ENCODE measurements at places on chromosomes 4 and X.

- H3K36me3 ChIP-seq = no peaks in the 10 kb centered on the region
- no peaks in the 10 kb centered on the region for H3K27me3 ChIP-seq
- no peak for DNase-seq
- no peak overlapping the region for H3K4me3 ChIP-seq
- H3K4me1 ChIP-seq = no peaks in the 10 kb centered on the region
- H3K27ac ChIP-seq = no peak overlapping the region
These were observed 91.7 kb downstream of the SPATA18 start for GRCh38 chr4:52142816-52143215.

DNA sequence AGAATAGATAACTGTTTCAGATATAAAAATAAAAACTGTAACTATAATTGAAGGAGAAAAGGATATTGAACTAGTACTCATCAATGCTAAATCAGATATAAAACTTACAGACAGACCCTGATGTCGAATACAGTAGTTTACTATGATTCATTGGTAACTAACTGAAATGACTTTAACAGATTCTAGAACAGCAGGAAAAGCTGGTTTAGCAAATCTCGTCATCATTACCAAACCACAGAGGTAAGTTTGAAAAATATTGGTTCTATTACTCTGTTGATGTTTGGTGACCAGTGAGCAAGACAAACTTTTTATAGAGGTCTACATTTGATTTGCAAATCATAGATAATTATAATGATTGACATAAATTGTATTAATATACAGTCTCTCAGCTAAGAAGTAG, 551.4 kb upstream of the ADGRL3 start:
- no peaks in the 10 kb centered on the region for H3K27me3 ChIP-seq
- H3K27ac ChIP-seq = no peak overlapping the region
- no peak for DNase-seq
- no peaks in the 10 kb centered on the region for H3K4me1 ChIP-seq

DNA sequence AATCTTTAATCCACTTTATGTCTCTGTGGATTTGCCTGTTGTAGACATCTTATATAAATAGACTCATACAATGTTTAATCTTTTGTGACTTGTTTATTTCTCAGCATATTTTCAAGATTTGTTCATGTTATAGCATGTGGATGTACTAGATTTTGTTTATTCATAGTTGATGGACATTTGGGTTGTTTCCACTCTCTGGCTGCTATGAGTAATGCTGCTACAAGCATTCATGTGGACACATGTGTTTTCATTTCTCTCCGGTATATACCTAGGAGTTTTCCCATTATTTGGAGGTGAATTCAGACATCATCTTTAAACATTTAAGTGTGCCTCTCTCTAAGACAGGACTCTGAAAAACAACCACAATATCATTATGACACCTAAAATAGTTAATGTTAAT, 2.3 kb downstream of the IKBKG start:
- no peak overlapping the region for H3K4me3 ChIP-seq
- H3K27me3 ChIP-seq = peaks cover 23% of the 10 kb centered on the region

DNA sequence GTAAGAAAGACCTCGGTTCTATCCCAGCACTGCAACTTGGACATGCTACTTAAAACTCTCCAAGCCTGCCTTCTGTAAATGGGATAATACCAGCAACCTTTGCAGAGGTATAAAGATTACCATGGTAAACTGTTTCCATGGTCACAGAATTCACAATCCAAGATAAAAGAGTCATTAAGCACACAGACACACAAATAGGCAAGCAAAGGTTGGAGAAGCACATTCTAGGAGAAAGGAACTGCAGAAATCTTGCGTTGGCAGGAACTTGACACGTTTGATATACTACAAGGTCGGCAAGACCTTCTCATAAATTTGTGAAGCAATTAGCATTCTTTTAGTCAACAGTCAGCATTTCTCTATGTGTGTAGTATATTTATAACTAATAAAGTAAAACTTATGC, 12.3 kb upstream of the CHRNA9 start:
- no peak overlapping the region for H3K27ac ChIP-seq
- no peaks in the 10 kb centered on the region for H3K27me3 ChIP-seq
- DNase-seq = no peak
- H3K4me3 ChIP-seq = no peak overlapping the region
- no peaks in the 10 kb centered on the region for H3K36me3 ChIP-seq

DNA sequence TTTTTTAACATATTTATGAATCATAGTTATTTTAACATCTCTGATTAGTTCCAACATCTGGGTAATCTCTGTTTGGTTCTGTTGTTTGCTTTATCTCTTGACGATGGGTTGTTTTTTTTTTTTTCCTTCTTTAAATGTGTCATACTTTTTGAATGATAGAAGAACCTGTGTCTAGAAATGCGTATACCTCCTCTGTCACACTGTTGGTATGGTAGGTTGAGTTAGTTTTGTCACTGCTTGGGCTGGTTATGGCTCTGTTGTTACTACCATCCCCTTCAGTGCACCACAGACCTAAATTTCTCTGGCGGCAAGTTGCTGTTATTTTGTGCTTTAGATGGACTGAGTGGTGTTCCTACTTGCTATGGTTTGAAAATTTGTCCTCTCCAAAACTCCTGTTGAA, 16.8 kb downstream of the STIM2 start:
- H3K4me3 ChIP-seq = no peak overlapping the region
- no peak overlapping the region for H3K27ac ChIP-seq
- no peaks in the 10 kb centered on the region for H3K36me3 ChIP-seq

DNA sequence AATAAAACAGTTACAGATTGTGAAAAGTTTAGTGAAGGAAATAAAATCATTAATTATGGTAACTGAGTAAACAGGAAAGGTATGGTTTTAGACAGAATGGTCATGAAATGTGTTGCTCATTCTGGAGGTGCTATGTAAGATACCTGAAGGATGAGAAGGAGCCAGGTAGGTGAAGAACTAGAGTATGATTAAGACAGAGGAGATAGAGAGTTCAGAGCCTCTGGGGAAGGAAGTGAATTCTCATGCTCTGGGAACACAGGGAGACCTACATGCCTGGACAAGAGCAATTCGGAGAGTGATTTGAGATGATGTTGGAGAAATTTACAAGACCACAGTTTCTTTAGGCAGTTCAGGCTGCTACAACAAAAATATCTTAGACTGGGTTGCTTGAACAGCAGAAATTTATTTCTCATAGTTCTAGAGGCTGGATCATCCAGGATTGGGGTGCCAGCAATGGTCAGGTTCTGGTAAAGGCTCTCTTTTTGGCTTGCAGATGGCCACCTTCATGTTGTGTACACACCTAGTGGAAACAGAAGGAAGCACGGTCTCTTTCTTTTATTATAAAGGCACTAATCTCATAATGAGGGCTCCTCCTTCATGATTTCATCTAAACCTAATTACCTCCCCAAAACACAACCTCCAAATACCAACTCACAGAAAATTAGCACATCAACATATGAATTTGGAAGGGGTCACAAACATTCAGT, 1416.1 kb downstream of the PCDH7 start:
- no peaks in the 10 kb centered on the region for H3K27me3 ChIP-seq
- no peaks in the 10 kb centered on the region for H3K4me1 ChIP-seq
- H3K36me3 ChIP-seq = no peaks in the 10 kb centered on the region
- DNase-seq = no peak

DNA sequence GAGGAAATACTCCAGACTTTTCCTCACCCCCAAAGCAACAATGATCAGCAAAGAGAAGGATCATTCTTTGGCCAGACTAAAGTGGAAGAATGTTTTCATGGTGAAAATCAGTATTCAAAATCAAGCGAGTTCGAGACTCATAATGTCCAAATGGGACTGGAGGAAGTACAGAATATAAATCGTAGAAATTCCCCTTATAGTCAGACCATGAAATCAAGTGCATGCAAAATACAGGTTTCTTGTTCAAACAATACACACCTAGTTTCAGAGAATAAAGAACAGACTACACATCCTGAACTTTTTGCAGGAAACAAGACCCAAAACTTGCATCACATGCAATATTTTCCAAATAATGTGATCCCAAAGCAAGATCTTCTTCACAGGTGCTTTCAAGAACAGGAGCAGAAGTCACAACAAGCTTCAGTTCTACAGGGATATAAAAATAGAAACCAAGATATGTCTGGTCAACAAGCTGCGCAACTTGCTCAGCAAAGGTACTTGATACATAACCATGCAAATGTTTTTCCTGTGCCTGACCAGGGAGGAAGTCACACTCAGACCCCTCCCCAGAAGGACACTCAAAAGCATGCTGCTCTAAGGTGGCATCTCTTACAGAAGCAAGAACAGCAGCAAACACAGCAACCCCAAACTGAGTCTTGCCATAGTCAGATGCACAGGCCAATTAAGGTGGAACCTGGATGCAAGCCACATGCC, 89.7 kb downstream of the TET2 start:
- no peaks in the 10 kb centered on the region for H3K4me1 ChIP-seq
- no peak overlapping the region for H3K4me3 ChIP-seq
- no peaks in the 10 kb centered on the region for H3K36me3 ChIP-seq
- no peak overlapping the region for H3K27ac ChIP-seq
- no peak for DNase-seq

GRCh38 chr4:96183611-96184010, 343.7 kb downstream of the PDHA2 start:
- no peaks in the 10 kb centered on the region for H3K27me3 ChIP-seq
- no peak overlapping the region for H3K27ac ChIP-seq
- no peak for DNase-seq

DNA sequence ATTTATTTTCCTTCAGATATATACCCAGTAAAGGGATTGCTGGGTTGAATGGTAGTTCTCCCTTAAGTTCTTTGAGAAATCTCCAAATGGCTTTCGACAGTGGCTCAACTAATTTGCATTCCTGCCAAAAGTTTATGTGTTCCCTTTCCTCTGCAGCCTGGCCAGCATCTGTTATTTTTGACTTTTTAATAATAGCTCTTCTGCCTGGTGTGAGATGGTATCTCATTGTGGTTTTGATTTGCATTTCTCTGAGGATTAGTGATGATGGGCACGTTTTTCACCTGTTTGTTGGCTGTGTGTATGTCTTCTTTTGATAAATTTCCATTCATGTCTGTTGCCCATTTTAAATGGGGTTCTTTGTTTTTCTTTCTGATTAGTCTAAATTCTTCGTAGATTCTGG, 375.2 kb downstream of the UBE2NL start:
- H3K4me3 ChIP-seq = no peak overlapping the region
- no peaks in the 10 kb centered on the region for H3K4me1 ChIP-seq
- H3K27ac ChIP-seq = no peak overlapping the region
- no peak for DNase-seq
- H3K27me3 ChIP-seq = no peaks in the 10 kb centered on the region

DNA sequence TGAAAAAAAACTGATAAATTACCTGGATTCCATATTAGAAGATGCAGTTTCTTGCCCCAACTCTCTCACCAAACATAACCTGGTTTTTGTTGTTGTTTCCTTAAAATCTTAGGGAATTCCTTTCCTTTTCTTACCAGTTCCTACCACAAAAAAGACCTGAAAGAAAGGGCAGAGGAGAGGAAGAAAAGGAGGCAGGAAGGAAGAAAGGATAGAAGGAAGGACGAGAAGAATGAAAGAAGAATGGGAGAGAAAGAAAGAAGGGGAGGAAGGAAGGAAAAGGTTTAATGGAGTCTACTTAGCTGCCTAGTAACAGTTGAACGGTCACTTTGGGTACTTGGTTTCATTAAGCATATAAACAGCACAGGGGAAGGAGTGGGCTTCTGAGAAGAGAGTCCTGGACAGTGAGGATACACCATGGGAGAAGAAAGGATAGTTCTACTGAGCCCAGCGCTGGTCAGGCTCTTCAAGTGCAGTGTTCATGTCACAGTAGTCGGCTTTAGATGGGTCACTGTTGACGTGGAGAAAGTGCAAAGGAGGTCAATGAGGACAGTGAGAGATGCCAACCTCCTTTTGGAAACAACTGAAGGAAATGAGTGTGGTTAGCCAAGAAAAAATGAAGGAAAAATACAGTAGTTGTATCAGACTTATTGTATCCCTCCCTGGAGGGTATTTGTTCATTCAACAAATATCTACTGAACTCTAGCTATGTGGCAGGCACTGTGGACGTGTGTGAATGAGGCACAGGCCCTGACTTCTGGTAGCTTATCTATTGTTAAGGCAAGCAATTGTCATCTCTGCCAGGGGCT, 1.1 kb upstream of the CHIC2 start:
- peak overlapping the region; percentile 99 for H3K4me3 ChIP-seq
- H3K27me3 ChIP-seq = no peaks in the 10 kb centered on the region
- no peak for DNase-seq
- H3K4me1 ChIP-seq = peaks cover 7% of the 10 kb centered on the region
- H3K27ac ChIP-seq = peak overlapping the region; percentile 99
- H3K36me3 ChIP-seq = no peaks in the 10 kb centered on the region

GRCh38 chr4:92215476-92215875, 88.3 kb upstream of the GRID2 start:
- DNase-seq = no peak
- no peaks in the 10 kb centered on the region for H3K36me3 ChIP-seq
- no peak overlapping the region for H3K27ac ChIP-seq
- no peak overlapping the region for H3K4me3 ChIP-seq
- H3K4me1 ChIP-seq = no peaks in the 10 kb centered on the region

GRCh38 chr4:1493540-1494287, 87.5 kb upstream of the NKX1-1 start:
- no peak overlapping the region for H3K4me3 ChIP-seq
- H3K4me1 ChIP-seq = no peaks in the 10 kb centered on the region
- no peak for DNase-seq
- no peaks in the 10 kb centered on the region for H3K36me3 ChIP-seq
- no peak overlapping the region for H3K27ac ChIP-seq
- H3K27me3 ChIP-seq = peaks cover 77% of the 10 kb centered on the region

GRCh38 chr4:152054731-152055130, 293.9 kb upstream of the GATB start:
- no peaks in the 10 kb centered on the region for H3K36me3 ChIP-seq
- no peaks in the 10 kb centered on the region for H3K27me3 ChIP-seq
- H3K4me3 ChIP-seq = no peak overlapping the region
- no peaks in the 10 kb centered on the region for H3K4me1 ChIP-seq

GRCh38 chrX:47619486-47620302, at the start of gene SYN1:
Gene SYN1, minus strand, starts transcription at chrX:47619857. Its CDS starts 129 bp downstream, at chrX:47619728.
- H3K27me3 ChIP-seq = no peaks in the 10 kb centered on the region
- peak within 1 kb of the TSS; percentile 62 for H3K4me3 ChIP-seq
- no peaks in the 10 kb centered on the region for H3K36me3 ChIP-seq
- H3K27ac ChIP-seq = no peak within 1 kb of the TSS
- no peaks in the 10 kb centered on the region for H3K4me1 ChIP-seq

- H3K4me3 ChIP-seq = no peak overlapping the region
- H3K27ac ChIP-seq = no peak overlapping the region
- no peak for DNase-seq
- no peaks in the 10 kb centered on the region for H3K36me3 ChIP-seq
These were observed 878.3 kb downstream of the FSTL5 start for GRCh38 chr4:161285461-161285860.

GRCh38 chrX:40009462-40009851, 88.3 kb downstream of the BCOR start:
- peak overlapping the region; percentile 38 for H3K27ac ChIP-seq
- no peaks in the 10 kb centered on the region for H3K36me3 ChIP-seq
- no peak for DNase-seq
- no peak overlapping the region for H3K4me3 ChIP-seq
- H3K4me1 ChIP-seq = no peaks in the 10 kb centered on the region

DNA sequence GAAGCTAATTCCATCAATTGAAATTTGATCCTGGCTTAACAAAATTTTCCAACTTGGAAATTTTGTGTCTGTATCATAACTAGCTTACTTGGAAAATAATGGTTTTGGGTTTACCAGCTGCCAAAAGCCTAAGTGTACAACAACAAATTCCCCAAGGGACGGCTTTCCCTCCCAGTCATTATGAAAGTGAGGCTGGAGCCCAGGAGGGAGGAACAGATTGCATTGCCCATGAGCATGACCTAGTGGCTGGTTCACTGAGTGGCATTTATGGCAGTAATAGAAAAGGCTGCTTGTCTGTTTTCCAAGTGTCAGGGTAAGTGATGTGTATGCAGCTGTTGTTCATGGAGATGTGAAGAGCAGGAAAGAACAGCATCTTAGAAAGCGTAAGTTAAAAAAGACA, 70.8 kb upstream of the HHIP start:
- no peak overlapping the region for H3K27ac ChIP-seq
- H3K36me3 ChIP-seq = no peaks in the 10 kb centered on the region
- no peaks in the 10 kb centered on the region for H3K27me3 ChIP-seq
